ENCODE measurements at places on chromosomes 12 and 14.
A peak's percentile ranks its signal among the peaks of the same experiment; 100 is the strongest.

DNA sequence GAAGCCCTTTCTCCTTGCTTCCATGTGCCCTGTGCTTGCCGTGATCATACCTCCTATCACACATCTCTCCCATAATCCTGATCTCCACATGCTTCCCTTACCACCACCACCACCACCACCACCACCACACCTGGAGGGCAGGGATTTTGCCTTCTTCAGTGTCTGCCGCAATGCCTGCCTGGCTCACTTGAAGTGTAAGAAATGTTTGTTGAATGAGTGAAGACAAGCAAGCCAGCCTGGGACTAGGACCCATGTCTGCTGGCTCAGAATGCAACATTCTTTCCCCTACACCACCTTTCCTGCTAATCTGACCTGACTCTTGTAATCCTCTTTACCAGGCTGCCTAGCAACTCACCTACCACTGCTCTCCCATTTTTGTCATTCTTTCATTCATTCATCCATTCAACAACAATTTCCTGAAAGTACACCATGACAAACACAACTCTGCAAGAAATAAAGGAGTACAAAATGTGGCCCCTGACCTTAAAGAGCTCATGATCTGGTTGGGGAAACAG is 3.5 kb upstream of the NID2 start:
- no peak for DNase-seq

DNA sequence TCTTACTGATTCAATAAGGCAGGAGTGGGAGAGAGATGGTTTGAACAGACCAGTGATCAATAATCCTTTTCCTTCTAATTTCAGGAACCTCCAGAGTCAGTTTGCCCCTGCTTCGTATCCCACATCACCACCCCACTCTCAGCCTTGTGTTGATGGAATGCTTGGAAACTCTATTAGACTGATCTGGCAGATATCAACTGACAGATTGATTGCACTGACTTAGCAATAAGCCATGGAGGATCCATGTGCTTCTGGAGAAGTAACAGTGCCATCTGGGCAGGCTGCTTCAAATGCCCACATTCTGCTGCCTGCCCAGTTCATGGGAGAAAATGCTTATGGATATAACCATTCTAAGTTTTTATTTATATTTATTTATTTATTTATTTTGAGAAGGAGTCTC is 218.0 kb downstream of the SLC2A13 start:
- no peak for DNase-seq

GRCh38 chr12:121472150-121472905 is 72.4 kb downstream of the RNF34 start:
- no peak for DNase-seq

GRCh38 chr14:86673523-86673969 is 1143.6 kb downstream of the FLRT2 start:
- DNase-seq: peak; percentile 4

GRCh38 chr14:26190646-26191045 is 407.2 kb downstream of the NOVA1 start:
- no peak for DNase-seq

DNA sequence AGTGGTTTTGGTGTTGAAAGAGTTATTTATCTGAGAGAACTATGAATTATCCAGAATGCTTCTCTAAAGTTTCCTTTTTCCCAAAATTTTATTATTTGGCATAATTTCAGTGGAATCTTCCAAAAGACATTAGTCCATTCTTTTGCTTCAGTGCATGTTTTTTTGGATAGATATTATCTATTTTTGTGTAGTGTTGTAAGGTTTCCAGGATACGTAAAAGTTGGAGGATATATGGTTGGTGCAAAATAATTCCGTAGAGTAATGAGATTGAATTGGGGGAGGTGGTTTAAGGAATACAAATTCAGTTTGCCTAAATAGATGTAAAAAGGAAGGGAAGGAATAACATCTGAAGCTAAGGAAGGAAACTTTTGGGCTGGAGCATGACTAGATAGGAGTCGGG is 186.6 kb downstream of the RGS6 start:
- DNase-seq: peak; percentile 52

DNA sequence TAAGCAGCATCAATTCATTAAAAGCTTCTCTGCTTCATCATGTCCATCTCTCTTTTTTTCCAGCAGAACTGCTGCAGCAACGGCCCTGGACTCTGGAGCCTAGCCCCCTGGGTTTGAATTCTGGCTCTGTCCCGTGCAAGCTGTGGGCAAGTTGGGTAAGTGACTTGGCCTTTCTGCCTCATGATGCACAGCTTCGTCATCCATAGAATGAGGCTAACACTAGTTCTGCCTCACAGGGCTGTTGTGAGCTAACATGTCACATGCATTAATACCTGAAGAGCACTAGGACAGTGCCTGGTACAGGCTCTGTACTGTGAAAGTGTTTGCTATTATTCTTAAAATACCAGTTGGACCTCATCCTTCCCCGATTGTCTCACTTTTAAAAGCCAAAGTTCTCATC is 4.2 kb downstream of the KRT82 start:
- no peak for DNase-seq

DNA sequence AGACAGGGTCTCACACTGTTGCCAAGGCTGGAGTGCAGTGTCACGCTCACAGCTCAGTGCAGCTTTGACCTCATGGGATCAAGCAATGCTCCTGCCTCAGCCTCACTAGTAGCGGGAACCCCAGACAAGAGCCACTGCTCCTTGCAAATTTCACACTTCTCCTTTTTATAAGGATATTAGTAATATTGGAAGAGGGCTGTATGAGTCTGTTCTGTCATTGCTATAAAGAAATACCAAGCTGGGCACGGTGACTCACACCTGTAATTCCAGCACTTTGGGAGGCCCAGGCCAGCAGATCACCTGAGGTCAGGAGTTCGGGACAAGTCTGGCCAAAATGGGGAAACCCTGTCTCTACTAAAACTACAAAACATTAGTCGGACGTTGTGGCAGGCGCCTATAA is 12.9 kb upstream of the ORAI1 start:
- DNase-seq: no peak

GRCh38 chr12:132061197-132061596 is 82.9 kb downstream of the DDX51 start:
- no peak for DNase-seq

- DNase-seq: no peak
These were observed 19.8 kb upstream of the DHRS7 start for GRCh38 chr14:60184905-60185555.

GRCh38 chr12:103928682-103929045 is 1.5 kb upstream of the HSP90B1 start:
- peak; percentile 33 for DNase-seq

DNA sequence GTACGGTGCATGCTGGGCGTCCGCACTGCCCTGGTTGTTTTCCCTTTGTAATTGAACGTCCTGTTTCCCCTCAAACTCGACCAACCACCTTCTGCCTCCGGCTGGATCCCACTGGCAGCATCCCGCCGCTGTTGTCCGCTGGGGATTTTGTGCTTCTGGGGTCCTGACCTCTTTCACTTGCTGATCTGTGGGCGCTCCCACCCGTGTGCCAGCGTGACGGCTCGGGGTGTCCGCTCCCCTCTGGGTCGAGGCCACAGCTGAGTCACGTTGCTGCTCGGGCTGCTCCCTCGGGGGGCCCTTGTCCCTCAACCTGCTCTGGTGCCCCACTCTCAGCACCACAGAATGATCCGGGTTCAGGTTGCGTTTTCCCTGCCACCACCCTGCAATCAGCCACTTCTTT is 8.0 kb downstream of the PGAM5 start:
- DNase-seq: no peak

DNA sequence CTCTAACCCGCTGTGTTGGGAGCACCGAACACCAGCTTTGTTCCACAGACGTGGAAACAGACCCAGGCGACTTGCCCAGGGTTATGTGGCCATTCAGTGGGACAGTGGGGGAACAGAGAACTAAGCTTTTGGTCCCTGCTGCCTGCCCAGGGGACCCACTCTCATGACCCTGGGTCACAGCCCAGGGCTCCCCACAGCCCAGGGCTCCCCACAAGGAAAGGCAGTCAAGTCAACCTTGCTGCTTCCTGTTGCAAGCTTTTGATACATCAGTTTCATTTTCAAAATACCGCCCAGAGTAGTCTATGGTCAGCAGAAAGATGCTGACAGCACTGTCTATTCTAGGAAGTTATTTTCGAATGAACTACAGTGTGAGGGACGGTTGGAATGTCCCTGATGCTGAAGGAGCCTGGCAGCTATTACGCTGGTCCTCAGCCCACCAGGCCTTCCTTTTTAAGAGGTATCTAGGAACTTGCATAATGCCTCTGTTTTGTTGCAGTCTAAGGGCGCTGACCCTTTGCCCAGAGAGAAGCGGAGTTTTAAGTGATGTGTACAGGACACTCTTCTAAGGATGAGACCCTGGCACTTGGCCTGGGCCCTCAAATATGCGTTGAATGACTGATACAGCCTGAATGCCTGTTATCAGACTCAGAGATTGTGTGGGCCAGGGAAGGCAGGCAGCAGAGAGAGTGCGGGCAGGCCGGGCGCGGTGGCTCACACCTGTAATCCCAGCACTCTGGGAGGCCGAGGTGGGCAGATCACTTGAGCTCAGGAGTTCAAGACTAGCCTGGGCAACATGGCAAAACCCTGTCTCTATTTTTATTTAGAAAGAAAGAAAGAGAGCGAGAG is 12.6 kb upstream of the TTC7B start:
- peak; percentile 47 for DNase-seq

DNA sequence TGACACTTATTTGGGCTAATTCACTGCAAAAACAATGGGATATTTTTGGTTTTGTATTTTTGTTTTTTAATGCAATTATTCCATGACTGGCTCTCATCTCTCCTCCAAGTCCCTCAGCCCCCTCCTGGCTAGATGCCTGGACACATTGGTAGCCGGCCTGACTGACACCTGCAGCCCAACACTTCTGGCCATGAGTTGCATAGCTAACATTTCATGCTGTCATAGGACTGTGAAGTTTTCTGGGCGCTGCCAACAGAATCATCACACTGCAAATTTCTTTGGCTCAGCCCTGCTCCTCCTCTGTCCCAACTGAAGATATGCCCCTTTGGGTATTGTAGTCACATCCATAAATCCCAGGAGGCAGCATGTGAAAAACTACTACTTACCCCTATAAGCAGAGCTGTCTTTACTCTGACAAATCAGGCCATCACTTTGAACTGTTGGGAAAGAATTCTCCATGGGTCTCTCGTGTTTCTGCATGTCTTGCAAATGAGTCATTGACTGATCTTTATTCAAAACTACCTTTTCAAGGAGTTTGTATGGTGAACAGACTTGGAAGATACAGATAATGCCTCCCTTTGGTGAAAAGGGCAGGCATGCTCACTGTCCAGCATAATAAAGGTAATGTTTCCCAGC is 126.7 kb upstream of the LGR5 start:
- no peak for DNase-seq

DNA sequence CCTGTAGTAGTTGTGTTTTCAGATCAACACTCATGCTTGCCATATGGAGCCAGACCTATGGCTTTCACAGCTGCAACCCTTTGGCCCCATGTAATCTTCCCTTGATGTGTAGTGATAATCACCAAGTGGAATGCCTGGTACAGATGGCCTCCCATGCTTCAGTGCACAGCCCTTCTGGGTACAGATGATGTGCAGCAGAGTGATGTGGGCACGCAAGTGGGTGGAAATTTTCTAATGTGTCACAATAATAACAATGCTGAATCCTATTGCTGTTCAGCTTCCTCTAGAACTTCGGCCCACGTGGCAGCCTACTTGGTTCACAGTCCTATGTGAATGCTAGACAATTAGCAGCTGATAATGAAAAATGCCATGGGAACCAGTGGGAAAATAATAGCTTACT is 188.1 kb downstream of the SNAPC1 start:
- DNase-seq: peak; percentile 49

DNA sequence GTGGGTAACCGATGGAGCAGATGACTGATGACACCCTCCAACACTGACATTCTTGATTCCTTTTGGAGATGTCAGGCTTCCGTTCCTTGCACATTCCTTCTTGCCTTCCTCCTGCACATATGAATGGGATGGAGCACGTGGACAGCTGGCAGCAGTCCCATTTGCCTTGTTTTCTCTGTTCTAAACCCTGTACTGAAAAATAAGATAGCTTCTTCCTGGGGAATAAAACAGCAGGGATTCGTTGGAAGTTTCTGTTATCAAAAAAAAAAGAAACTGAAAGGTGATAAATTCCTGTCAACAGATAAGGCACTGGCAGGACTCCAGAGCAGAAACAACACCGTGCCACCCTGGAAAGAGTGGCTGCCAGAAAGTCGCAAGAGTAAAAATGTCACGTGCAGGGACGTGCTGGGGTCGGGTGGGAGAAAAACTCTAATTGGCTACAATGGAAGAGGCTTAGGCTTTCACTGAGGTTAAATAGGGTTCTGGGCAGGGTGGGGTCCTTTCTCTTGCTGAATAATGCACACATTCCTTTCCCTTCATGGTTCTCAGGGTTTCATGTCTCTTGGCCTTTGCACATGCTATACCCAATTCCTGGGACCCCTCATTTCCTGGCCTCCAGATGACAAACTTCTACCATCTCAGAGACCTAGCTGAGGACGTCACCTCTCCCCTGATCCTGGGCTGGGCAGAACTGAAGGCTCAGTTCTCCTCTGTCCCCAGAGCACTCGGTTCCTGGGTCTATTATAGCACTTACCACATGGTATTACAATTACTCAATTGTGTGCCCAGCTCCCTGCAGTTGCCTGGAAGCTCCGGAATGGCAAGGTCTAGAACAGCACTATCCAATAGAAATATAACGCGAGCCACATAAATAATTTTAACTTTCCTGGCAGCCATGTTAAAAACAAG is 7.0 kb upstream of the NUAK1 start:
- DNase-seq: peak; percentile 64

DNA sequence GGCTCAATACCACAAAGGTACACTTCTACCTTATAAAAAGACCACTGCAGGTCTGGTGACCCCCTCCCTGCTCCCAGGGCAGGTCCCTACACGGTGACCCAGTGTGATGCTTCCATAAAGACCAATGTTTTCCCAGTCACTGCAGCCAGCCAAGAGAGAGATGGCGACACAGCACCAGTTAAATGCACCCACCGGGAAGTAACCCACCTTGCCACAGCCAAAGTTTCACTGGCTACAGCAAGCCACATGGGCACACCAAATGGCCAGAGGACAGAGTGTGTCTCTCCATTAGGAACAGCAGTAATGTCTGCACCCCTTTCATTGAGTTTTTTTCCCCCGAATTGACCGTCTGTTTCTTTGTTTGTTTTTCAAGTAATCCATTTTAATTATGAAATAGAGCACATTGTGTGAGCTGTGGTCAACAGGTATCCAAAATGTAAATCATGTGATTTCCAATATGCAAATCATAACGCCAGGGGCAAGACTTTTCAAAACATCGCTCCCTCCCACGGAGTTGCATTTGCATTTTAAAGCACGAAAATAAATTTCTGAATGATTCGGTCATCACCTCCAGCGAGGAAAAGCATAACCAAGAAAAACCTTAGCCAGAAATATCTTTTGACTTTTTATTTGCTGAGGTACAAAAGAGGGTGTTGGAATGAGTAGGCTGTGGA is 48.9 kb upstream of the EML1 start:
- no peak for DNase-seq

DNA sequence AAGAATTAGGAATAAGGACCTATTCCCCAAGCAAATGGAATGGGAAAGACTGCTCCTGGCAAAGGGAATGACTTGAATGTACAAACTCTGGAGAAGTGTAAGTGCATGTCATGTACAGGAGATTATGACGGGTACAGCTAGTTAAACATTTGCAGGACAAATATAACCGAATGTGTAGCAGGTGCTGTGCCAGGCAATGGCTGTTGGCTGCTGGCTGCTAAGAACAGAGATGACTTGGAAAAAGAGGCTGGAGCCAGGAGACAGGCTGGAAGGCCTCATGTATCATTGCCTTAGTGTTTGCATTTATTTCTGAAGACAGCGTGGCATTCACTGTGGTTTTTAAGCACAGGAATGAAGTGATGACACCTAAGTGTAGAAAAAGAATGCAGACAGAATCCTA is 136.8 kb downstream of the TTC8 start:
- DNase-seq: no peak

- no peak for DNase-seq
These were observed 97.2 kb upstream of the PSMC1 start for GRCh38 chr14:90159146-90159545.
